ENCODE measurements at places on chromosomes 2 and 18.

DNA sequence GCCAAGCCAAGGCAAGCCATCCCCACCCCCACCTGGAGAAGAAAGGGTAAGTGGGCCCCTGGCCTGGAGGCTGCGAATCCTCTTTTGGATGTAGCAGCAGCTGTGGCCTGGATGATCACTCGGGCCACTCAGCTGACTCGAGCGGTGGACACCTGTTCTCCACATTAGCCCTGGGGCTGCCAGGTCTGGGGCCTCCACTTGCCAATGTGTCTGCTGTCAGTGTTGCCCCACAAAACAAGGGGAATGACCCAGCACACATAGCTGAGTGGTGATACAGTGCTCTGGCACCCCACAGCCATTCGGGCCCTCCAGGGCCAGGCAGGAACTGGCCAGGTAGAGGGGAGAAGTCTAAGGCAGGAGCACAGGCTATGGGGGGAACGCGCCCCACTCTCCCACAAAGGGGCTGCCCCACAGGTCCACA, 2.6 kb downstream of the STK25 start:
- no peak for DNase-seq

GRCh38 chr2:47819834-47820233, 36.9 kb downstream of the MSH6 start:
- no peak for DNase-seq

GRCh38 chr18:48033790-48034650, 103.6 kb upstream of the SMAD2 start:
- no peak for DNase-seq

DNA sequence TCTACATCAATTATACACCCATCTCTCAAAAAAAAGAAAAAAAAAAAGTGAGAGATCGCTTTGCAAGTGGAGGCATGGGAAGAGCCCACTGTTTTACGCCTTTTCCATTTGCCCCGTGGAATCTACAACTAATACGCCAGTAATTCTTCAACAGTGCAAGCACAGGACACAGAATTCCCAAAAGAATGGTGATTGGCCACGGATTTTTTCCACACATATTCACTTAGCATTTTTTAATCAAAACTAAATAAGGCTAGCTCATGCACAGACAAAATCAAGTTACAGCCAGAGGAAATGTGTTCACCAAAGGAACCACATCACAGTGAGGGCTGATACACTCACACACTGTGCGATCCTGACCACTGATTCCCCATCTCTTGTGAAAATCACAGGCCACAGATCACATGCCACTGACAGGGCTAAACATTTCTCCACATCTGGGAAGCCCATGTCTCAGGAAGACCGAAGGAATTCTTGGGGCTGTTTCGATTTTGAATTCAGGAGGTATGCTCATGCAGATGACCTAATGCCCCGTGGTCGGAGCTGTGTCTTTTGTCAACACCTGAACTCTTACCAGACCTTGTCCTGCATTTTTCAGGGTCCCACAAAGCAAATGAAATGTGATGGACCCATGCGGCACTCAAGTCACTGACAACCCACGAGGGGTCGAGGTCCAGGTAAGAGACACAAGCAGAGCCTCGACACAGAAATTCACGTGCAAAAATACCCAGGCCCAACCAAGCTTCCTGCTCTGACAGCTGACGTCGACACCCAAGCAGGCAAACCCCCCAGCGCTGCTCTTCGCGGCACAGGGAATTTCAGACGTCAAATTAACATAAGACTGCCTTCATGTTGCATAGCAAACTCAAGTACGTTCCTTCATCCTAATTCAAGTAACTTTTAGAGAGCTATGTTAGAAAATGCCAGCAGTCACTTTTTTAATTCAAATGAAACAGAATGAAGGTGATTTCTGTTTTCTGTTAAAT, 69.6 kb downstream of the ZNF516 start:
- DNase-seq: no peak

DNA sequence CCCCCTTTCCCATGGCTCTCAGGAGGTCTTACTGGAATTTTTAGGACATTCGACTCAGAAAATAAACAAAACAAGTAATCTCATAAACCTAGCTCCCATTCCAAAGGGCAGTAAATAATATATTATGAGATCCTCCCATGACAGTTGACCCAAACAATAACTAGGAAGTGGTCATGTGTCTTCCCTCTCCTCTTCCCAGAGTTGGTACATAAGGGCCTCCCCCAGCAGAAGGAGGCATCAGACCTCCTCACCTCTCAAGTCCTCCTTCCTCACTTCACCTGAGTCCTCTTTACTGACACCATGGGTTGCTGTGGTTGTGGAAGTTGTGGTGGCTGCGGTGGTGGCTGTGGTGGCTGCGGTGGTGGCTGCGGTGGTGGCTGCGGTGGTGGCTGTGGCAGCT, at the start of gene SCYGR7:
Gene SCYGR7 (plus strand): TSS at position 301 of the 400 bp plus-strand sequence. CDS start 0 bp downstream, at position 301.
- no peak for DNase-seq

GRCh38 chr2:99602476-99602875, 112.7 kb upstream of the REV1 start:
- no peak for DNase-seq

DNA sequence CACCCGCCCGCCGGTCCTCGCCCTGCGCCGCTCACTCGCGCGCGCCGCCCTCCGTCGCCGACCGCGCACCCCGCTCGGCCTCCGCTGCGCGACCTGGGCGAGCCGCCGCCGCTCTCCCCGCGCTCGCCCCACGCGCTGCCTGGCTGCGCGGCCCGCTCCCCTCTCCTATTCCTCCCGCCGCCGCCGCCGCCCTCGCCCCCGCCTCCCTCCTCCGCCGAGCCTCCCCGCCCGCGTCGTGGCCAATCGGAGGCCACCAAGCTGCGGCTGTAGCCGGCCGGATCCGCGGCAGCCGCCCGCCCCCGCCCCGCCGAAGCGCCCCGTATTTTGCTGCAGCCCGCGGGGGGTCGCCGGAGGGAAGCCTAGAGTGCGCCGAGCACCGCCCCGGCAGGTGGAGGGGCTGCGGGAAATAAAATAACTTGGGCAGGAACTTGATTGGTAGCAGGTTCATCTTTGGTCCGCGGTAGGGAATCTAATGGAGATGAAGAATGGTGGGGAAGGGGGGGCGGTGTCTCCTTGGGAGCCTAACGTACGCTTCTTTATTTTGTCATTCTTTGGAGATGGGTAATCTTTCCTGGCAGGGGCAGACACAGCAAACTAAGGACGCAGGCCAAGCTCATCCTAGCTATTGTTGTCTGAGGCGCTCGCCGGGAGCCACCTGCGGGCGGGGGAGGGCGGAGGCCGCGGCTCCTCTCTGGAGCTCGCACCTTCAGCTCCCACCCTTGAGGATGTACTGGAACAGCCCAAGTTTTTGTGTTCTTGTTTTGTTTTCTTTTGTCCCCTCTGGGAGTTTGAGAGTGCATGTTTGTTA, 1.1 kb upstream of the CDH2 start:
- DNase-seq: peak; percentile 83

DNA sequence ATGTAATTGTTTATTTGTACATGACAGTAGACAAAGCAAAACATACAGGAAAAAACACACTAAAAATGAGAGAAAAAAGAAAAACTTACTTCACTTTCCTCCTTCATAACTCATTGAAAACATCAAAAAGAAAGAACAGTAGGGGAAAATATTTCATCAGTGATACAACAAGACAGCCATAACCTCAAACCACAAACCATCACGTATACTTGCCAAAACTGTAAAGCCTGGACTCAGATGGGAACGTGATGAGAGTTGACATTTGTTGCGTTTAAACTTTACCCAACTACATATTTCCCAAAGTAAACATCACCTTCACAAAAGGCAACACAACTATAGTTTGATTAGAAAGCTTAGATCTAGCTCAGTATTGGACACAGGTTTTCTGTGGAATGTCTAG, 278.2 kb upstream of the COL3A1 start:
- DNase-seq: no peak

DNA sequence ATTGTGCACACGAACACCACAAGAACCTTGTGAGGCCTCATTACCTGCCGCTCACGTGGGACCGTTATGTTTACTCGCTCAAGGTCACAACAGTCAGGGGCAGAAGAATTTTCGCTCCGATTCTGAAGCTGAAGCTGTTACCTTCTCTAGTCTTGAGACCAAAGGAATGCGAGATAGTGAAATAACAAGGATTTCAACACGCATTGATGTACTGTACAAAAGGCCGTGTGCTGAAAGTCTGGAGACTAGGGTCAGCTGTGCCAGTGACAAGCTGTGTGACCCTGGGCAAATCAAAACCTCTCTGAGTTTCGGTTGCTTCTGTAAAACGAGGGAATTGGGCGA, 583 bp downstream of the NEMP2 start:
- DNase-seq: peak; percentile 39
